G401 (cell line): ENCODE measurements at places on chromosomes 4 and X.

DNA sequence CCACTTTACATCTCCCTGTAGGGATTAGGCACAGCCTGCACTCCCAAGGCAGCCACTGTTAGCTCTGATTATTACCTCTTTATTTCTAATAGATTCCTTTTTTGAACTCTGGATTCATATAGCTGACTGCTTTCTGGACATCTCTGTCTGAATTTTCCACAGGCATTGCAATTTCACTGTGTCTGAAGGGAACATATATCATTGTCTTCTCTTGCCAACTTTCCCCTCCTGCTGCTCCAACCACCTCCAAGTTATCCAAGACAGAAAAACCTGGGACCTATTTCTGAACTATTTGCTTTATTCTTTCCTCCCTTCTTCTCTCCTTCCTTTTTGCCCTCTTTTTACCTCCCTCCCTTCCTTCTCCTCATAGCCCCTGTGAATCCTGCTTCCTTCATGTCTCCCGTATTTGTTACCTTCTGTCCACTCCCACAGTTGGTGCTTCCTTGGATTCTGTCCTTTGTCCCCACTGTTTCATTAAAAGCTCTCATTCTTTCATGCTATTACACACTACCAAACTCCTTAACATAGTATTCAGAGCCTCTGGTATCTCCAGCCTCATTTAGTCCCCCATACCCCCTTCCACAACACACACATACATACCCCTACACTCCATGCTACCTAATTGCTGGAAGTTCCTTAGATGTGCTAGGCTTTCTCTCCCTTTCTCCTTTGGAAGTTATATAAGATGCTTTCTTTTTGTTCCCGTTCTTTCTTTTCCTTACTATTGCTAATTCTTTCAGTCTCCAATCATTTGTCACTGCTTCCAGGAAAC, 34.7 kb downstream of the FGF2 start:
- no peak for DNase-seq

- no peak for DNase-seq
Observed at GRCh38 chrX:56968980-56969379, 26.4 kb downstream of the SPIN3 start.

DNA sequence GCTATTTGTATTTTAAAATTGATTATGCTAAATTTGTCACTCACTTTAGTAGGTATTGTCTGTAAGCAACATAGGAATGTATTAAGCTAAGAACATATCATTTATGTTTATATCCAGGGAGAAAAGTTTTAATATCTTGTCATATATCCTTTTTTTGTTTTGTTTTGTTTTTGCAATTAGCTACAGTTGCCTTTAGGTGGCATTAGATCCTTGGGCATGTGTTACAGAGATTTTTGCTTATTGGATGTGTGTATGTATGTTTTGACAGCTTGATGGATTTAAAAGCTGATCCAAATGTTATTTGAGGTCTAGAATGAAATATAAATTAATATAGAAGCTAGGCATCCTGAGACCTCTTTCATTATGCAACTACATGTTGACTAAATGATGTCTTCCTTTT, 36.1 kb upstream of the OTUD4 start:
- DNase-seq: peak; percentile 33

GRCh38 chrX:18034504-18034903, 173.4 kb upstream of the RAI2 start:
- no peak for DNase-seq

DNA sequence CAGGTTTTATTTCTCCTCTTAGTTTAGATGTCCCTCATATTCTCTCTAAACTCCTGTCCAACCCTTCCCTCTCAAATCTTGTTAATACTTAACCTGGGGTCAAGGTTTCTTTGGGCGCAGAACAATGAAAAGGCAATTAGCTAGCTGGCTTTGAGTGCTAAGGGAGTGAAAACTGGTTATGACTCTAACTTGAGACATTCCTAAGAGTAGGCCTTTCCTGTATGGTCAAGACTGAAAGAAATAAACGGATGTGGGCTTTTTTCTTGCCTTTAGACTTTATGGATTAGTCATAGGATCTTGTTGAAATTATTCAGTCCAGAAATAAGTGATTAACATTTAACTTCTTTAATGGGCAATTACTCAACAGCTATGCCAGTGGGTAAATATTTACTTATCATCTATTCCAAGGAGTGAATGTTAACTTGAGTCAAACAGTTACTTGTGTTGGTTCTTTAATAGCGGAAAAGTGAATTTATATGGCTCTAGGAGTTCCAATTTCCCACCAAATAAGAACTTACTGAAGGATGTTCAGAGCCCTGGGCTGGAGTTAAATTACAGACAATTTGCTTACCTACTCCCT, 141.7 kb upstream of the SCML1 start:
- no peak for DNase-seq

DNA sequence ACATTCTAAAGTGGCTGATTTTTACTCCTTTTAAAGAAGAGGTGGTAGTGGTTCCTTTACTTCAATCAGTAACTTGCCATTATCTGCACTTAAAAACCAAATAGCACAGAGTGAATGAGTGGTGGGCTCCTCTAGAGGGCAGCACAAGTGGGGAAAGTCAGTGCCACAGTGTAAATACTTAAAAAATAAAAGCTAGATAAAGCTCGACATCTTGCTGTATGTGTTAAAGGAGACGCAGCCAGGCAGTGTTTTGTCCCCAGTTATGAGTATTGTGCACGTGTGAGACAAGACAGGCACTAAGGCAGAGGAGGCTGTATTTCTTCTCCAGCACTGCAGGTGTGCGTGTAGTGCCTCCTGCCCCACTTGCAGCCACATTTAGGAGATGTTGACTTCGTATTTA, 24.6 kb downstream of the NAP1L5 start:
- peak; percentile 57 for DNase-seq

DNA sequence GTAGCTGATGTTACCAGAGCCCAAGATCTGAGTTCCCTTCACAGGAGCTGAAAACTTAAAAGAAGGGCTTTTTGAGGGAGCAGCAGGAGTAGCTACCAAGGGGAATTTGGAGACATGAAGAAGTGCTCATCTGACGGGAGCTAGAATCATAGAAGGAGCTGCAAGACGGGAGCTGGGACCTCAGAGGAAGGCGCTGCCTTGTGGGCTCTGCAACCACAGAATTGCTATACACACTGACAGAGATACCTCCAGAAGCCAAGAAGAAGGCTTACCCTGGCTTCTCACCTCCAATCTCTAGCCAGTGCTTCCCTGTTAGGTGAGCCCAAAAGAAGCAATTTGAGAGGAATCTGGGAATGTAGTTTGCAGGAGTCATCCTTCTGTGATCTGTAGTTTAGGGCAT, 35.9 kb downstream of the DCAF8L2 start:
- DNase-seq: no peak

GRCh38 chr4:71974681-71975080, 57.1 kb upstream of the NPFFR2 start:
- DNase-seq: no peak

DNA sequence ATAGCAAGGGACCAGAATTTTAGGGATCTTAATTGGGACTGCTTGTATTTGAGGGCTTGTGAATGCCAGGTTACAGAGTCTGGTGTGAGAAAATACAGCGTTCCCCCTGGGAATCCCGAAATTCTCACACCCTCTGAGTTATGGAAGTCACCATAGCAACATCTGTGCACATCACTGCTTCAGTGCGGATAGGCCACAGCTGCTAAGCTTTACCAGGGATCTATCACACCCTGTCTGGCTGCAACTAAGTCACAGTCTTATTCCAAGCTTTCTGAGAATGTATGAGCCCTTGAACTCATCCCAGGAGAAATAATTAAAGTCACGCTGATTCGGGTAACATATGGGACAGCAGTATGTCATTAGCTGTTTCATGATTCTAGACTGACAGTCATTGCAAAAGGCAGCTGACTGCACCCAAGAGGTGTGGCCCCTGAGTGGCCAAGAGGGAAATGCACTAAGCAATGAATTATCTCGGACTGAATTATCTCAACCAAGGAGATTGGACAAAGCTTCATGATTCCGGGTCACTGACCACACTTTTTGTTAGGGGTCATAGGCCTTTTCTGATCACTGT, 46.7 kb upstream of the BTC start:
- DNase-seq: no peak

DNA sequence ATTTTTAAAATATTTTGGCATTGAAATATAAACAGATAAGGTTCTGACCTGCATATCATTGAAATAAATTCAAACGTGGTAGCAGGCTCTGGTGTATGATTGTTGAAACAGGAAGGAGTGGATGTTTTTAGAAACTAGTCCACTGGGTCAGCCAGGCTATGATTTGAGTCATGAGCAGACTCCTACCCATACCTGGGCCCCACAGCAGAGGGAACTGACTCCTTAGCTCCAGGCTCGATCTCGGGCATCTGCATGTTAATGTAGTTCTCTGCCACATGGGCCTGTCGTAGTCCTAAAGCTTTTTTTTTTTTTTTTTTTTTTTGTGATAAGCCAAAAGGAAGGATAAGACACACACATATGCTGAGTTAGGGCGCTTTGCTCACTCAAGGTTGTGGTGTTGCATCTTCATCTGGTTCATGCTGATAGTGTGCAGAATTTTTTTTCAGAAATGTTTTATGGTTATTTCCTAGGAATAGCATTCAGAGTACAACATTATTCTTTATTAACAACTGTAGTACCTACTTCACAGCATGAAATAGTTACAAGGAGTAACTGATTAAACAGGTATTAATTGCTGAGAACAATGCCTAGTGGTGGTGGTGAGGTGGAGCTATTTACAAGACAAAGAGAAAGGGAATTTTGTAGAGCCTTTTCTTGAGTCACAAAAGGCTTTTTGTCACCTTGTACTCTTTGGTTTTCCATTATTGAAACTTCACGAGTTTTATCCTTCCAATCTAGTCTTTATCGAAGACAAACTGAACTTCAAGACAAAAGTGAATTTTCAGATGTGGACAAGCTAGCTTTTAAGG, 27.3 kb downstream of the OFD1 start:
- DNase-seq: no peak

DNA sequence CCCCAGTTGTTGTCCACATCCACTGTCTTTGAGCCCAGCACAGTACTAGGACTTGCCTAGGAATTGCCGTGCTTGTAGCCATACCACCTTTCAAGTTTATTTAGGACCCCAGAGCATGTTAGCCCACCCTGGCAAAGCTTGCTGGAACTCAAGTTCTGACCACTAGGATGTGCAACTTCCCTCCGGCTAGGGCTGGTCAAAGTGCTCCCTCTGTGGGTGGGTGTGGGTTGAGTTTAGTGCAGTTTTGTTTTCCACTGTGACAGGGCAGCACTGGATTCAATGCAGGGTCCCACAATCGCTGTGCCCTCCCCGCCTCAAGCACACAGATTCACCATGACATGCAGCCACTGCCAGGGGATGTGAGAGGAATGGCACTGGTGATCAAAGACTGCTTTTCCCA, 96.0 kb downstream of the RASGEF1B start:
- no peak for DNase-seq

DNA sequence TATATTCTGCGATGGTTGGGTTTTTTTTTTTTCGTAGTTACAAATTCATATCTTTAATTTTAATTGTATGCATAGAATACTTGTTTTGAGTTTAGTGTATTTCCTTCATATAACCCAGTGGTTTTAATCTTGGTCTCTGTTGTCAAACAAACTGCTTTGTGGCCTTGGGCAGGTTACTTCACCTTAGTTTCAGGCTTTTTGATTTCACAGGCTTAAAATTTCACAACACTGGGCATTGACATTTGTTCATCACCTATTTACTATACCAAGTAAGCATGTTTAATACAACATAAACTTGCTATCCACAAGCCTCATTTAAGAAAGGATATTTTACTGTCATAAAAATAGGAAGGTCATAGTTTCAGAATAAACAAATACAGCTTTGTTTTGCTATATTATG, 14.7 kb downstream of the RAPGEF2 start:
- DNase-seq: no peak

DNA sequence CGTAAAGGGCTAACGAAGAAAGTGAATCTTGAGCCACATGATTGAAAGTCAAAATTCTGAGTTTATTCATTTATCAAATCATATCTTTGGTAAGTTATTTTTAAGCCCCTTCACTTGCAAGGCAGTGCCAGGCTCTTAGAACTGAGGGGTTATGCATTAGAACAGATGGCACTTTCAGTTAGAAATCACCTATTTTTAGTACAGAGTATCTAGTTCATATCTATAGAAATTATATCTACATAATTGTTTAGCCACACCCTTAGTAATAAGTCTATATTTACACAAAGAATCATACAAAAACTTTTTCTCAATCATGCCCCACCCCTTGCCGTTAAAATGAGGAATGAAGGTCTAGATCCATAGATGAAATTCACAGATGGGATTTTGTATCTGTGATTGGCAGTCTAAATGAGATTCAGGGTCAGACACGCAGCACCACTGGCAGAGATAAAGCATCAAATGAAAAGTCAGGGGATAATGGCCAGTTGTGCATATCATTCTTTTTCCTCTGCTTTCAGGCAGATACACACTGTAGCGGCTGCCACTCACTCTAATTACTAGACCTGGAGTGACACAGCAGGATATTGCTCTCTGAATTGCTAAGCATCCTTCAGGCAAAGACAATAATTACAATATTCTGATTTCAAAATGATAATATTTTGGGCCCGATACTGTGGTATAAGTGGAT, 440.5 kb downstream of the MAPK10 start:
- DNase-seq: no peak

DNA sequence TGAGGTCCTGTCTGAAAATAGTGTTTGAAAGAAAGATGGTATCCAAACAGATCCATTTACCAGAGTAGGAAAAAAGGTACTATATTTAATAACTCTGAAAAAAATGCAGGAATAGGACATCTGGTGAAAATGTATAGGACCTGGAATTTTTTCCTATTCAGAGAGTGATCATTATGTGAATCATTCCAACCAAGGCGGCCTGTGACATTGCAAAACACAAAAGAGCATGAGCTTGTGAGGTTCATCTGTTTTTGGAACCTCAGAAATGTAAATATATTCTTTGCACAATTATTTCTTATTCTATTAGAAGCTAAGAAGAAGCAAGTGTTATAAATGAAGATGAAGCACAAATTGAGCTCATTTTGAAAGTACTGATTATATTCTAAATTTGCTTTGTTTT, 2.0 kb downstream of the C4orf51 start:
- DNase-seq: no peak

DNA sequence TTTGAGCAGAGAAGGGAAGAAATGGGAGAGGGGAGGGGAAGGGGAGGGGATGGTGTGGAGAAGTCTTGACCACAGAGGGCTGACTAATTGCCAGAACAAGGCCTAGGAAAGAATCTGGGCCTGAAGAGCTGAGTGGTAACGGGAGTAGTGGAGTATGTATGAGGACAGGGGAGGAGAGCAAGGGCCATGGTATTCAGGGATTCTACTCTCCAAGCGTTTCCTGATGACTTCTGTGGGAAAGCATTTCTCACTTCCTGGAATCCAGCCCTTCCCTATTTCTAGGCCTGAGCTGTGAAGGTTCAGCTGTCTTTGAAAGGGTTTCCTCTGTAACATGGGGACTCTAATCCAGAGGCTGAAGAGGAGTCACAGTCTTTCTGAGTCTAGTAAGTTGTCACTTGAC, 19.7 kb upstream of the SOX3 start:
- no peak for DNase-seq
